Endothelial cell (in vitro differentiated cells): ENCODE measurements at places on chromosomes 2 and 18. TPM values are rescaled to one million over a fixed set of nuclear protein-coding genes. Genes with fewer than 3 reads are reported as not detected.

Gene SERPINB5
- not detected for total RNA-seq

Gene ACOXL
- 0.44 TPM for total RNA-seq

Gene KCNE4
- 0.46 TPM for total RNA-seq

Gene ZNF521
- total RNA-seq: 238 TPM

Gene CYRIA
- 32.4 TPM for total RNA-seq

Gene ZFAND2B
- 39.7 TPM for total RNA-seq

Gene ARHGAP28
- total RNA-seq: 350 TPM

Gene LTBP1
- 327 TPM for total RNA-seq
